ENCODE measurements at places on chromosomes 6 and 20.

DNA sequence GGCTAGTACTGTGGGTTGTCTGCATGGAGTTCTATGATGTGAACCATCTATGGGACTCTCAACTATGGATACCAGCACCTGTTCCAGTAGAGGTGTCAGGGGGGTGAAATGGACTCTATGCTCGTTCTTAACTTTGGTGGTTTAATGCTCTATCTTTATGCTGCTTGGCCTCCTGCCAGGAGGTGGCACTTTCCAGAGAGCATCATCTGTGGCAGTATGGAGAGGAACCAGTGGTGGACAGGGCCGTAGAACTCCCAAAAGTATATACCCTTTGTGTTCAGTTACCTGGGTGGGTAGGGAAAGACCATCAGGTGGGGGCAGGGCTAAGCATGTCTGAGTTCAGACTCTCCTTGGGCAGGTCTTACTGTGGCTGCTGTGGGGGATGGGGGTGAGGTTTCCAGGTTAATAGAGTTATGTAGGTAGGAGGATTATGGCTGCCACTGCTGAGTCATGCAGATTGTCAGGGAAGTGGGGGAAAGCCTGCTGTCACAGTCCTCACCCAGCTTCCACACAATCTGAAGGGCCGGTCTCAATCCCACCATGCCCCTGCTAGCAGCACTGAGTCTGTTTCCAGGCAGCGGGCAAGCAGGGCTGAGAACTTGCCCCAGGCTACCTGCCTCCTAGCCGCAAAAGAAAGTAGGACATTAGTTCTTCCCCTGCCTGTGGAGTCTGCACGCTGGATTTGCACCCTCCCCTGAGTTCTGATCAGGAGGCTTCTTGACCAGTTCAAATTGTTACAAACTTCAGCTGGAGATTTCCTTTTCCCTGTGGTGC is 284.0 kb downstream of the KCNQ5 start:
- H3K27ac ChIP-seq: no peak overlapping the region
- no peak overlapping the region for H3K4me3 ChIP-seq
- H3K27me3 ChIP-seq: no peaks in the 10 kb centered on the region
- no peak for ATAC-seq
- H3K4me1 ChIP-seq: no peaks in the 10 kb centered on the region

DNA sequence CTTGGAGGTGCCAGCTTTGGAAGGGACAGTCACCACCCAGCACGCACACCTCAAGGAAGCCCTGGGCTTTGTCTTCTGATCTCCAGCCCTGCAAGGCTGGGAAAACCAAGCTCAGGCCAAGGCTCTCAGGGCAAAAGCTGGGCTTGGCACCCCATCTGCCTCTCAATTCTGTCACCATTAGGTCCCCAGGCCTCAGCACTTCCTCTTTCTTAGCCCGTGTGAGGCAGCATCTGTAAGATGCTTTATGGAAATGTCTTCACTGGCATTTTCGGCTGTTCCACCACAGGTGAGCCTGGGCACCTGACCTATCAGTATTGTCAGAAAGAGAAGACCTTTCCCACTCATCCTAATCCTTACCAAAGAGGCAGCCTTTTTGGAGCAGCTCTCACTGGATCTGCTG is 24.6 kb downstream of the GMEB2 start:
- no peaks in the 10 kb centered on the region for H3K27me3 ChIP-seq
- H3K27ac ChIP-seq: no peak overlapping the region
- H3K4me1 ChIP-seq: no peaks in the 10 kb centered on the region
- H3K36me3 ChIP-seq: peaks cover 74% of the 10 kb centered on the region
- ATAC-seq: no peak

DNA sequence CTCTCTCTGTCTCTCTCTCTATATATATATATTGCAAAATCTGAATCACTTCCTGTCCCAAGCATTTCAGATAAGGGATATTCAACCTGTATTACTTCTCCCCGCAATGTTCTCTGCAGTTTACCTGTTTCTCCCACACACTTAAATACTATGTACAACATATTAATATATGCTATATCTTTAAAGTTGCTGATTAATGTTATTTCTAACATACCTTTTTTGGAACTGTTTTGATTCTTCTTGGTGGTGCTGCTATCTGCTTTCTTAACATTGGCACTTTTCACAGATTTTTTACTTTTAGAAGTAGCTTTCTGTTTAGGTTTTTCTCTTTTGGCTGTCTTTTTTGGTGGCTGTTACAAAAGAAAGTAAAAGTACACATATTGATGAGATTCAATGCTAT is 27.2 kb downstream of the DEK start:
- no peak overlapping the region for H3K27ac ChIP-seq
- H3K4me3 ChIP-seq: no peak overlapping the region
- H3K36me3 ChIP-seq: peaks cover 66% of the 10 kb centered on the region

DNA sequence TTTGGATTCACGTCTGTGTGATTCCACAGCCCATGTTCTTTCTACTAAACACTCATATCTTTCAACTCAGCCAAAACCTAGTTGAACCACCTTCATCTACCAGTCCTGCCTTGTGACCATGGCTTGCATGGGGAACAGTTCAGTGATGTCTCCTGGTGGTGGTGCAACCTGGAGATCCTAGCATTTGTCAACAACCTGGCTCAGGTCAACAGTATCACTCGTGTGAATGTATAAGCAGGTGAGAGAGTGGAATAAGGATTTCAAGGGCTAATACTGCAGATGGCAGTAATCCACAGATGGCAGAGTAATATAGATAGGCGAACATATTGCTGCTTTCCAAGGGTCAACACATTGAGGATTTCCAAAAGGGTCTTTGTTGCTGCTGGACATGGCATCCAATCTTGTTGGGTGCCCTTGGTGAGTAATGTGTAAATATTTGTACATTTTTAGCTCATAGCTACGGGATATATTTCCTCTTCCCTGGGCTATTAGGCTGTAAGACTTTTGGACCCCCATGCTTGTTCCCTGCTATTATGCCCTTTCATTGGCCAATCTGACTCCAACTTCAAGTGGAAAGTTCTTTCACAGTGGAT is 13.4 kb downstream of the PBOV1 start:
- ATAC-seq: no peak
- no peaks in the 10 kb centered on the region for H3K4me1 ChIP-seq
- H3K27me3 ChIP-seq: no peaks in the 10 kb centered on the region
- H3K4me3 ChIP-seq: no peak overlapping the region

DNA sequence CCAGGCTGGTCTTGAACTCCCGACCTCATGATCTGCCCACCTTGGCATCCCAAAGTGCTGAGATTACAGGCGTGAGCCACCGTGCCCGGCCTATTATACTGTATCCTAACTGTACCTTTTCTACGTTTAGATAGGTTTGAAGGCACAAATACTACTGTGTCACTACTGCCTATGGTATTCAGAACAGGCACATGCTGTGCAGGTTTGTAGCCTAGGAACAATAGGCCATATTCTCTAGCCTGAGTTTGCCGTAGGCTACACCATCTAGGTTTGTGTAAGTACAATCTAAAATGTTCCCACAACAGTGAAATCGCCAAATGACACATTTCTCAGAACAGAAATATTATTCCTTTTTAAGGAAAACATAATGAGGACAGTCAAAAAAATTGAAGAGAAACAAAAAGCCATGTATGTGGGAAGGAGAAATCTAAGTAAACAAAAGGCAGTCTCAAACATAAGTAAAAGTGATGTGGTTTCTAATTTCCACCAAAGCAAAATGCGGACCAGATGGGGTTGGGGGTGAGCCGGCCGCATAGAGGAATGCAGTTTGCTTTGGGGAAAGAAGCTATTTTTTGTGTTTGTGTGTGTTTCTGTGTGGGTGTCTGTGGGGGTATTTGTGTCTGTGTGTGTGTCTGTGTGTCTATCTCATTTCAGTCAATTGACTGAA is 192.6 kb upstream of the SALL4 start:
- H3K36me3 ChIP-seq: no peaks in the 10 kb centered on the region
- no peak for ATAC-seq
- H3K4me3 ChIP-seq: no peak overlapping the region
- no peaks in the 10 kb centered on the region for H3K27me3 ChIP-seq
- H3K4me1 ChIP-seq: no peaks in the 10 kb centered on the region
- H3K27ac ChIP-seq: no peak overlapping the region

GRCh38 chr20:23316626-23317025 is 34.0 kb upstream of the NXT1 start:
- no peaks in the 10 kb centered on the region for H3K27me3 ChIP-seq
- H3K36me3 ChIP-seq: no peaks in the 10 kb centered on the region
- no peak overlapping the region for H3K4me3 ChIP-seq

GRCh38 chr20:56893226-56893917 is 264.3 kb downstream of the TFAP2C start:
- ATAC-seq: no peak
- no peaks in the 10 kb centered on the region for H3K36me3 ChIP-seq

DNA sequence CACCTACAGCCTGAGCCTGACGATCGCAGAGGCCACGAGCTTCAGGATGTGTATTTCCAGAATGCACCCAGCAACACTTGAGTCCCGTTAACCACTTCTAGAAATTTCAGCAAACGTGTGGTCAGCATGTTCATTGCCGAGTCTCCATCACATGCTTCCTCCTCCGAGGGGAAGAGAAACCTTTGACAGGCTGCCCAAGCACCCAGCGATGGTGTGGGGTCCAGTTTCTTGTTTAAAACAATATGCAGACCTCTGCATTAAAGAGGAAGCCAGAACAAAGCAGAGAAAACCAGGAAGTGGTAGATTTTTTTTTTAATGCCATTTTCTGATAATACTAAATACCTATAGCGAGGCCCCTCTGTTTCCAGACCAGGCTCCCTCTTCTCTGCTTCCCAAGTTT is 71.9 kb downstream of the GNAS-AS1 start:
- ATAC-seq: no peak
- H3K4me3 ChIP-seq: no peak overlapping the region
- no peaks in the 10 kb centered on the region for H3K36me3 ChIP-seq
- no peaks in the 10 kb centered on the region for H3K4me1 ChIP-seq
- peaks cover 46% of the 10 kb centered on the region for H3K27me3 ChIP-seq

DNA sequence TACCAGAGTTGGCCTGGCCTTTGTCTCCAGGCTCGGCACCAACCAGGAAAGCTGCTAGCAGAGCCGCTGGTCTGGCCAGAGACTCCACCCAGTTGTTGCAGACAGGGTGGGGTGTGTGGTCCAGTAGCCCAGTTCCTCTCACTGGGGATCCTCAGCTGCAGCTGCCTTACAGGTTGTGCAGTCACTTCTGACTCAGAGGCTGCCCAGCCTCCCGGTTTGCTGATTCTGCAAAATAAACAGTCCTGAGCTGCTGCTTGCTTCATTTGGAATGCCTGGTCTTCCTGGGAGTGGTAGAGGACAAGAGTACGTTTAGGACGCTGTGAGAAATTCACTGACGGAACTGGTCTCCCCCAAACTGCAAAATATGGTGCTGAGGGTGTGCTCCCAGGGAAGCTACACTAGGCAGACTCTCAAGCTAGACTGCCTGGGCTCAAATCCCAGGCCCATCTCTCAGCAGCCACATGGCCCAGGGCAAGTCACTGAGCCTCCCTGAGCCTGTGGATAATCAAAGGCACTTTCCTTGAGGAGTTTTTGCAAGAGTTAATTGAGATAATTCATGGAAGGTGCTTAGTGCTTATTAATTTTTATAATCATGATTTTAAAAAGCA is 246.1 kb downstream of the TFAP2C start:
- peak; percentile 25 for ATAC-seq
- no peak overlapping the region for H3K27ac ChIP-seq
- no peaks in the 10 kb centered on the region for H3K36me3 ChIP-seq
- H3K4me3 ChIP-seq: no peak overlapping the region
- peaks cover 20% of the 10 kb centered on the region for H3K27me3 ChIP-seq

- ATAC-seq: no peak
- H3K4me1 ChIP-seq: no peaks in the 10 kb centered on the region
- H3K27ac ChIP-seq: no peak overlapping the region
- H3K4me3 ChIP-seq: no peak overlapping the region
- no peaks in the 10 kb centered on the region for H3K36me3 ChIP-seq
- H3K27me3 ChIP-seq: no peaks in the 10 kb centered on the region
Measured at GRCh38 chr6:168362276-168362990, 42.9 kb upstream of the DACT2 start.

DNA sequence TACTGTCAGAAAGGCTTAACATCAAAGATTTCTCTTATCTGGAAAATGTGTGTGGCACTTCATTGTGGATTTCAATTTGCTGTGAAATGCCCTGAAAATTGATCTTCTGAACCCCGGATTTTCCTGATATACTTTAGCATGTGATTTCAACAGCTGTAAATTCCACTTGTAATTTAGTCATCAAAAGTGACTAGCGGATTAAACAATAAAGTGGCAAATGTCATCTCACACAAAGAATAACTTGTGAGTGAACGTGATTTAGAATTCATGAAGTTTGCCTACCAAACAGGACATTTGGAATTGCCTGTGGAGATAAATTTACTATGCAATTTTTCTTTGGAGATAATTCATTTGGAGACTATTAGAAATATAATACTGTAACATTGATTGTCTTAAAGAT is 601.6 kb downstream of the COL12A1 start:
- H3K36me3 ChIP-seq: no peaks in the 10 kb centered on the region
- ATAC-seq: no peak
- no peaks in the 10 kb centered on the region for H3K27me3 ChIP-seq
- H3K4me3 ChIP-seq: no peak overlapping the region
- peaks cover 10% of the 10 kb centered on the region for H3K4me1 ChIP-seq

DNA sequence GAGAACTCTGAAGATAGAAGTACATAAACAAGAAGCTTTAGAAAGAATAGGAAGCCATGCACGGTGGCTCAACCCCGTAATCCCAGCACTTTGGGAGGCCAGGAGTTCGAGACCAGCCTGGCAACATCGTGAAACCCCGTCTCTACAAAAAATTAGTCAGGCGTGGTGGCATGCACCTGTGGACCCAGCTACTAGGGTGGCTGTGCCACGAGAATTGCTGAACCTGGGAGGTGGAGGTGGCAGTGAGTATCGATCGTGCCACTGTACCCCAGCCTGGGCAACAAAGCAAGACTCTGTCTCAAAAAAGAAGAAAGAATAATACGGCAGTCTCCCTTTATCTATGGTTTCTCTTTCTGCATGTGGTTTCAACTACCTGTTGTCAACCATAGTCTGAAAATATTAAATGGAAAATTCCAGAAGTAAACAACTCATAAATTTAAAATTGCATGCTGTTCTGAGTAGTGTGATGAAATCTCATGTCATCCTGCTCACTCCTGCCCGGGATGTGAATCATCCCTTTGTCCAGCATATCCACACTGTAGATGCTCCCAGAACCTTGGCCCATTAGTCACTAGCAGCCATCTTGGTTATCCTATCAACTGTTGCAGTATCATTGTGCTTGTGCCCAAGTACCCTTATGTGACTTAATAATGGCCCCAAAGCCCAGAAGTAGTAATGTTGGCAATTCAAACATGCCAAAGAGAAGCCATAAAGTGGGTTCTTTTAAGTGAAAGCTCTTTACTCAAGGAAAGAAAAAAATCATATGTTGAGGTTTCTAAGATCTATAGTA is 22.1 kb downstream of the DEK start:
- H3K27ac ChIP-seq: no peak overlapping the region
- H3K4me1 ChIP-seq: no peaks in the 10 kb centered on the region
- H3K4me3 ChIP-seq: no peak overlapping the region
- H3K36me3 ChIP-seq: peaks cover 58% of the 10 kb centered on the region
- H3K27me3 ChIP-seq: no peaks in the 10 kb centered on the region

GRCh38 chr20:354298-354977 is 7.5 kb downstream of the NRSN2 start:
- H3K4me1 ChIP-seq: peaks cover 11% of the 10 kb centered on the region
- ATAC-seq: peak; percentile 88
- H3K27me3 ChIP-seq: no peaks in the 10 kb centered on the region
- no peak overlapping the region for H3K4me3 ChIP-seq

- no peak overlapping the region for H3K27ac ChIP-seq
- H3K4me3 ChIP-seq: no peak overlapping the region
- H3K4me1 ChIP-seq: peaks cover 9% of the 10 kb centered on the region
- no peaks in the 10 kb centered on the region for H3K36me3 ChIP-seq
- no peak for ATAC-seq
Measured at GRCh38 chr6:17450832-17451231, 57.4 kb downstream of the CAP2 start.
